ENCODE measurements at places on chromosomes 2 and 18. TPM values are rescaled to one million over a fixed set of nuclear protein-coding genes. Genes with fewer than 3 reads are reported as not detected.

C2orf76 gene
- total RNA-seq, result 5.9 TPM

NCKAP5 gene
- 0.79 TPM for total RNA-seq

AQP12A gene
- not detected for total RNA-seq

PTH2R gene
- not detected for total RNA-seq

KLF7 gene
- total RNA-seq, result 4.3 TPM

MAP3K19 gene
- not detected for total RNA-seq

LRP2 gene
- total RNA-seq, result not detected

THSD7B gene
- total RNA-seq, result under 0.01 TPM
